SK-N-SH treated with all-trans-retinoic acid at 6 μM for 48 hours (cell line): ENCODE measurements at places on chromosomes 6 and 20.

GRCh38 chr6:399785-400534 lies 8.4 kb downstream of the IRF4 start:
- ATAC-seq = no peak

GRCh38 chr6:18047406-18047805 lies 60.0 kb upstream of the KIF13A start:
- ATAC-seq = peak; percentile 24

DNA sequence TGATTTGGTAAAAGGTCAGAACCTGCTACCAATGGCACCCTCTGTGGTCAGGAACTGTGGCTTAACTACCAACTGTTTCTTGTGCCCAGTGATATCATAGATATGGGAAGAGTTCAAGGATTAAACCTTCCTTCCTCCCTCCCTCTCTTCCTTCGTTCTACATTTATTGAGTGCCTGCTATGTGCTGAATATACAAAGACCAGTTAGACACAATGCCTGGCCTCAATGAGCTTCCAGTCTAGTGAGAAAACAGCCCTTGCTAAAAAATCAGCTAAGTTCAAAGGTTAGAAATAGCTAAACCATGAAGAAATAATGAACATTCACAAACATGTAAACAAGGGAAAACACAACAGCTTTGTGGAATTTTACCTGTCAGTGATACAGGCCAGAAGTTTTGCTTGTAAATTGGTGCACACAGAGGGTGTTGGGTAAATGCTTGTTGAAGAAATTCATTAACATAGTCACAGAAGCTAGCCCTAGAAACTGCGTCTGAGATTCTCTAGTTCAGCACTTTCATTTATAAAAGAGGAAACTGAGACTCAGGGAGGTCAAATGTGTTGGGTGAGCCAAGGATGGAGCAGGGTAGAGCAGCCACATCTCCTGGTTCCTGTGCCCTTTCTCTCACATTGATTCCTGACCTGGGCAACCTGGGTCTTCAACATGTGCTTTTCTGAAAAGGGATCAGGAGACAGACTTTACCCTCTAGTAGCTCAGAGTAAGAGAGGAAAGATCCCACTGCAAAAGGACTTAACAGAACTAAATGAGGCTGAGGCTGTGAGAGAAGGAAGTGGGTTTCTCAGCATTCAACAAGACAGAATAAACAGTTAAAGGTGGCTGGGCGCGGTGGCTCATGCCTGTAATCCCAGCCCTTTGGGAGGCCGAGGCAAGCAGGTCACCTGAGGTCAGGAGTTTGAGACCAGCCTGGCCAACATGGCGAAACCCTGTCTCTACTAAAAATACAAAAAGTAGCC lies 14.4 kb upstream of the FOXO3 start:
- no peak for ATAC-seq

GRCh38 chr6:108589244-108589791 lies 28.6 kb downstream of the FOXO3 start:
- ATAC-seq = peak; percentile 72

- no peak for ATAC-seq
Measured at GRCh38 chr6:169567819-169568218, 134.0 kb downstream of the WDR27 start.

GRCh38 chr6:111758608-111759329 lies 114.5 kb downstream of the FYN start:
- peak; percentile 9 for ATAC-seq

- no peak for ATAC-seq
Measured at GRCh38 chr20:13149371-13150105, 71.5 kb upstream of the ISM1 start.

- ATAC-seq = peak; percentile 86
Measured at GRCh38 chr20:38601216-38602184, at the start of gene ARHGAP40. Gene ARHGAP40 (plus strand): TSS chr20:38601809.

DNA sequence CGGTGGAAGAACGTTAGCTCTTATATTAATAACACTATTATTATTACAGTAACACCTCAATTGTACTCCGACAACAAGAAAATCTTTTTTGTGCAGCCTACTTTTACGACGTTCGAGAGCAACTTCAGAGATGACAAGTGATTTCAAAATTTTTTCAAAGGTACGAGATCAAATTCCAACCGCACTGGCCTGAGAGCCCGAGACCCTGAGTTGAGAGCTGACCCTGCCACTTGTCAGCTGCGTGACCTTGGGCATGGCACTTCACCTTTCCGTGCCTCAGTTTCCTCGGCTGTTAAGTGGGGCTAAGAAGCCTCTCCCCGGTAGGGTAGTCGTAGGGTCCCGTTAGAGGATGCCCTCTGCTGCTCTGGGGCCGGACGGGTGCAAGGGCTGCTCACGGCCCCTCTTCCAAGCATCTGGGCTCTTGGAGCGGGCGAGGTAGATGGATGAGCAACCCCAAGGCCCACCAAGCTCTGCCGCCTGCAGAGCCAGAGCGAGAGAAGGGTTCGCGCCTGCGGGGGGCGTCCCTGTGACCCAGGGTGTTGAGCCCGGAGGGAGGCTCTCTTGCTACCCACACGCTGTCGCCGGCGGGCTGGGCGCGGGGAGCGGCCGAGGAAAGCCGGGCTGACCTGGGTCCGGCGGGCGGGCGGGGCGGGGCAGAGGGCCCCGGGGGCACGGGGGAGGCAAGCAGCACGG lies 510 bp downstream of the NDRG3 start:
- peak; percentile 48 for ATAC-seq

GRCh38 chr6:75493400-75494064 lies at the start of gene FILIP1:
Gene FILIP1 (minus strand): TSS chr6:75493800. CDS start chr6:75414972, 78,828 bp downstream.
- peak; percentile 61 for ATAC-seq

DNA sequence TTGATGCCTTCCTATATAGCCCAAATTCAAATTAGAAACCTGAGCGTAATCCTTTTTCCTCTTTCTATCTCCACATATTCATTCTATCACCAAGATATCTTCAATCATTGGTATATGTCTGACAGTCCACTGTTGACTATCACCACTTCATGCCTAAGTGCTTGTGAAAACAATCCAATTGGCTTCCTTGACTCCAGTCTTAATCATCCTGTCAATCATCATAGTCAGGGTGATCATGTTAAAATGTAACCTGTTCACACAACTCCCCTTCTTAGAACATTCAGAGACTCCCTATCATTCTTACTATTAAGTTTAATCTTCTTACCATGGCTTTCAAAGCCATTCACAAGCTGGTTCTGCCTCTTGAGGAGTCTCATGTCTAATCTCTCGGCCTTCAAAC lies 616.7 kb downstream of the PHF3 start:
- ATAC-seq = no peak

GRCh38 chr20:55760586-55760985 lies 244.7 kb downstream of the CBLN4 start:
- ATAC-seq = no peak

DNA sequence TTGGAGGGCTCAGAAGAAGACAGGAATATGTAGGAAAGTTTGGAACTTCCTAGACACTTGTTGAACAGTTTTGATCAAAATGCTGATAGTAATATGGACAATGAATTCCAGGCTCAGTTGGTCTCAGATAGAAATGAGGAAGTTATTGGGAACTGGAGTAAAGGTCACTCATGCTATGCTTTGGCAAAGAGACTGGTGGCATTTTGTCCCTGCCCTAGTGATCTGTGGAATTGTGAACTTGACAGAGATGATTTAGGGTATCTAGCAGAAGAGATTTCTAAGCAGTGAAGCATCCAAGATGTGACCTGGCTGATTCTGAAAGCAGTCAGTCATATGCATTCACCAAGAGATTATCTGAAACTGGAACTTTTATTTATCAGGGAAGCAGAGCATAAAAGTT lies 45.1 kb downstream of the FRK start:
- no peak for ATAC-seq

DNA sequence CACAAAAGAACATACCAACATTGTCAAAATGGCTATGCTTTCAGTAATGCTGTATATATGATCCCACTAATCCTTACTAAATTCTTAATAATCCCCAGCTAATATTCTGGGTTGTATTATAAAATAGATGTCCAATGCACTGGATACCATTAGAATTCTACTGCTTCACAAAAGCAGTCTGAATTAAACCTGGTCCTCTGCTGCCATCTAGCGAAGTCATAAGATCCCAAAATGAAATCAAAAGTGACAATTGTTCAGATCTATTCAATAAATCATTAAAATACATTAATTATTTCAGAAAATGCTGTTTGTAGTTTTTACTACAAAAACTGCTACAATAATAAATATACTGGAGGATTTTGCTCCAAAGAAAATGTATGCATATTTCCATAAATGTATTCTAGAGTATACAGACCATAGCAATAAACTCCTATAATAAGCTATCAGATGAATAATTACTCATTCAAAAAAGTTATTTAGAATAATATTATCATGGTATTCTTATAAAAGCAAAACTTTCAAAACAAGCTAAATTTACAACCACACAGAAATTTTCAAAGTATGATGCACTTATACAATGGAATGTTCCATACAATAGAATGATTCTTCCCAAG lies 92.6 kb downstream of the RNGTT start:
- peak; percentile 75 for ATAC-seq

- ATAC-seq = peak; percentile 39
Measured at GRCh38 chr20:8132484-8133309, 631 bp downstream of the PLCB1 start.

GRCh38 chr20:35555951-35556645 lies 14.2 kb downstream of the ERGIC3 start:
- no peak for ATAC-seq

DNA sequence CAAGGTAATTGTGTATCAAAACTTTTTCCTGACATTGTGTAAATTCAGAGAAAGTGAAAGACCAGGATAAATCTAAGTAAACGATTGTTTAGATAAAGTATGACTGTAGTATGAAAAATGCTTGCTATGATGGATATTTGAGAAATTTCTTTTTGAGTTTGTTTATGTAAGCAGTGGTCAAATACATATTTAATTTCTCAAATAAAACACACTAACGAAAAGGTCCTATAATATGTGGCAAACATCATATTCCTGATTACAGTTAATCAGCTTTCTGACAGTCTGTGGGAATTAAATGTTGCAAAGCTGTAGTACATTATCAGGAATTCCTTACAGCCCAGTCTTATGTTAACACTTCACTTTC lies 636.9 kb downstream of the MMUT start:
- peak; percentile 17 for ATAC-seq

DNA sequence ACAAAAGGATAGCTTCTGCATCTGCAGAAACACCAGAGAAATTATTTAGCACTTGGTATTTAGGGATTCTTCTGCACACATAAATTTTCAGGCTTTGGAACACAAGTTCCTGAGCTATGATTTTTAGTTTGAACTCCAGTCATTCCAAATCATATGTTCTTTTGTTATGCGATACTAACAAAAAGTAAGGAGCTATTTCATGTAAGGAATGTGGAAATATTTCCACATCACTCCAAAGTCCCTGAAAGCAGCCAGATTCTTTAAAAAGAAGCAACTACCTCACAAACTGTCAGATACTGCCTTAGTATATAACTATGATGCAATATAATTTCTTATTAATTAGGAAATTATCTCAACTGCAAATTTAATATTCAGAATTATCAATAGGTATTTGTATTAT lies 106.9 kb downstream of the RNGTT start:
- ATAC-seq = no peak

- ATAC-seq = no peak
Measured at GRCh38 chr6:81820422-81820821, 67.9 kb upstream of the TENT5A start.

DNA sequence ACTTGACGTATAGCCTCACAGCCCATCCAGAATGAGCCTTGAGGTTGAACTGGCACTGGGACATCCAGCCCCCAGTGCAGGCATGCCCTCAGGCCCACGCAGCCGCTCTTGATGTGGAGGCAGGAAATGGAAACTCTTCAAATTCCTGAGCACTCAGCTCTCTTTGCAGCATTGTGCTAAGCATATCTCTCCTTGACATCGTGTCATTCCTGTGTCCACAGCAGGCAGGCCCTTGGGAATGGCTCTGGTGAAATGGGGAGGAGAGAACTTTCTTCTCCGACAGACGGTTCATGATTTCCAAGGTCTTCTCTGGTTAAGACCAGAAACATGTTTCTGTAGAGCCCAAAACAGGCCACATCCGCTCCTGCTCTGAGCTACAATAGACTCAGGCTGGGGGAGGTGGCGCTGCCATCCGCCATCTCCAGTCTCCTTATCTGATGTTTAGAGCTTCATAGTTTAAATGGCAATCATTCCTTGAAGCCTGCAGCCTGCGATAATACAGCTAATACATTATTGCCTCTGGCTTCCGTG lies 248.8 kb downstream of the CDH4 start:
- ATAC-seq = no peak

GRCh38 chr6:32700391-32701040 lies 34.1 kb upstream of the HLA-DQB1 start:
- ATAC-seq = peak; percentile 91

- ATAC-seq = no peak
Measured at GRCh38 chr6:67792996-67793395, 842.1 kb upstream of the ADGRB3 start.

- no peak for ATAC-seq
Measured at GRCh38 chr20:43725666-43726065, 1.1 kb downstream of the GTSF1L start.

GRCh38 chr20:57480444-57481160 lies 44.3 kb downstream of the CTCFL start:
- no peak for ATAC-seq

GRCh38 chr6:150252714-150253444 lies 110.0 kb downstream of the PPP1R14C start:
- ATAC-seq = no peak

GRCh38 chr6:143258945-143259344 lies 191.6 kb downstream of the ADAT2 start:
- no peak for ATAC-seq

- ATAC-seq = peak; percentile 88
Measured at GRCh38 chr6:11869672-11870340, 91.2 kb upstream of the ADTRP start.

- ATAC-seq = no peak
Measured at GRCh38 chr6:136158387-136158821, 91.7 kb downstream of the MTFR2 start.

- ATAC-seq = no peak
Measured at GRCh38 chr20:61621035-61621730, 369.1 kb downstream of the CDH4 start.

DNA sequence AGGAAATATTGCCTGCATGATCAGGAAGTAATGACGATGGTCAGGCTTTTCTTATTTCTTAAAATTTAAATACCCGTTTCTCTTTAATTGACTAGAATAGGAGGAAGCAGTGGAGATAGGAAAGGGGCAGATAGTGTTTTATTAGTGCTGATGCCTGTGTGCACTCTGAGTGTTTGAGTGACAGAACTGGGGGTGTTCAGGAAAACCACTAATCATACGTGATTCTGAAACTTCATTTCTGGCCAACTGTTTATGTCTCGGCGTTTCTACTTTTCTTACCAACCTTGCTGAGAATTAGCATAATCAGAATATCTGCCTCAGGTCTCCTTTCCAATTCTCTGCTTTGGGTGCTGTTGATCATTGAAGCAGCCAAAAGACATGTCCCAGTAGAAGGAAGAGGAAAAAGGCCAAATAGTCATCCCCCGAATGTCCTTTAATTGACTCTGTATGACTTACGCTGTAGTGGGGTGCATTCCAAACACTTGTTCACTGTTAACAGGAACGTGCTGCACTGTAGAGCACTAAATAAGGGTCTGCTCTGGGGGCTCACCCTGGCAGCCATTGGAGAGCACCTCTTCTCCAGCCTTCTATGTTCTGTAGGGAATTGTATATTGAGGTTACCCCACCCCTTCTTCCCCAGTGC lies 152.9 kb downstream of the JARID2 start:
- ATAC-seq = no peak

GRCh38 chr6:7909323-7910276 lies 988 bp downstream of the TXNDC5 start:
- ATAC-seq = peak; percentile 77
